ENCODE measurements at places on chromosomes 5 and 9.

GRCh38 chr5:135871268-135871915 lies 24.2 kb downstream of the IL9 start:
- no peak for DNase-seq

DNA sequence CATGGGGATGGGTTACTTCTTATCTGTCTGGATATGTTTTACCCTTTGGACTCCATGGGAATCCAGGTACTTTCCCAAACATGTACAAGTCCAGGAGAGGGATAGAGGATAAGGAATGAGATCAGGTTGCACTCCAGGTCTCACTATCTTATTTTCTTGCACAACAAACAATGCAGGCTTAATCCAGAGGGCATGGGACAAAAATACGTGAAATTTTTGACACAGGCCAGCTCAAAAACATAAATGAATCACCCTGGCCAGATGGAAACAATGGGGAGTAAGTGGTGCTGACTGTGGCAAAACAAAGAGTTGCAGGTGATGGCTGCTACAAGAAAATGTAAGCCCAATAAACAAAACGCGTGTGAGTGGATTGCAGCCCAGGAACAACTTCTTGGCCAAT lies 69.4 kb upstream of the GAS1 start:
- DNase-seq: no peak

GRCh38 chr9:95074632-95075031 lies 242.9 kb downstream of the FANCC start:
- no peak for DNase-seq

- no peak for DNase-seq
Observed at GRCh38 chr9:35726931-35727330, 5.1 kb downstream of the TLN1 start.
